ENCODE measurements at places on chromosomes 13 and 19. TPM values are rescaled to one million over a fixed set of nuclear protein-coding genes. Genes with fewer than 3 reads are reported as not detected.

DNA sequence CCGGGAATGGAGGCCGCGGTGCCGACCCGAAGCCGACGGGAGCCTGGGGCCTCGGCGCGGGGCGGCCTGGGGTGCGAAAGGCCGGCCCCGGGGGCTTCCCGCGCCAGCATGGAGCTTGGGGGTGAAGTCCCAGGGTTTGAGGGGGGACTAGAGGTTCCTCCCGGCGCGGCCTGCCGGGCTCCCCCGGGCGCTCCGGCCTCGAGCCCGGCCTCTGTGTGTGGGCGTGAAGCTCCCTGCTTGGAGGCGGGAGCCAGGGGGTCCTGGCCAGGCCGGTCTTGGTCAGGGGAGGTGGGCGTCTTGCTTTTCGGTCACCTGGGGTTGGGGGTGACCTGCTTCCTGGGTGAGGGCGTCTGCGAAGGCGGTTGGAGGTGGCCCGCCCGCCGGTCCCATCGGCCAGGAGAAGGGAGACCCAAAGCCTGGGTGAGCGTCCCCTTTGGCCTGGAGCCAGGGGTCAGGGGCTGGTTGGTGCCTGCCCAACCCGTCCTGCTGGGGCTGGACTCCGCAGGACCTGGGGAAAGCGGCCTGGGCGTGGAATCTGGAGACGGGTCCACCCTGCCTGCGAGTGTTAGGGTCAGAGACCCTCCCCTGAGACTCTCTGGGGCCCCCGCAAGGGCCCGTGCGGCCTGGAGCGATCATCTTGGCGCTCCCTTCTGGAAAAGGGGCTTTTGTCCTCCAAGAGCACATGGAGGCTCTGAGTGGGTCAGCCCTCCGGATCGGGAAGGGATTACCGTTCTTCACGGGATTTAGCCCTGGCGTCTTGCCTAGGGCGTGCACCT is 535 bp downstream of the BSG start:
- DNase-seq = peak; percentile 85
- peak overlapping the region; percentile 85 for H3K4me3 ChIP-seq
- H3K36me3 ChIP-seq = no peaks in the 10 kb centered on the region
- H3K27me3 ChIP-seq = no peaks in the 10 kb centered on the region

- no peaks in the 10 kb centered on the region for H3K4me1 ChIP-seq
- peaks cover 7% of the 10 kb centered on the region for H3K27me3 ChIP-seq
- H3K4me3 ChIP-seq = no peak overlapping the region
- H3K27ac ChIP-seq = no peak overlapping the region
- DNase-seq = no peak
These were observed 39.6 kb downstream of the C1QTNF9 start for GRCh38 chr13:24348797-24349515.

- no peak overlapping the region for H3K27ac ChIP-seq
- H3K4me3 ChIP-seq = no peak overlapping the region
- no peak for DNase-seq
- H3K4me1 ChIP-seq = no peaks in the 10 kb centered on the region
- peaks cover 3% of the 10 kb centered on the region for H3K36me3 ChIP-seq
These were observed 134.6 kb downstream of the DPF1 start for GRCh38 chr19:38089440-38089839.

DNA sequence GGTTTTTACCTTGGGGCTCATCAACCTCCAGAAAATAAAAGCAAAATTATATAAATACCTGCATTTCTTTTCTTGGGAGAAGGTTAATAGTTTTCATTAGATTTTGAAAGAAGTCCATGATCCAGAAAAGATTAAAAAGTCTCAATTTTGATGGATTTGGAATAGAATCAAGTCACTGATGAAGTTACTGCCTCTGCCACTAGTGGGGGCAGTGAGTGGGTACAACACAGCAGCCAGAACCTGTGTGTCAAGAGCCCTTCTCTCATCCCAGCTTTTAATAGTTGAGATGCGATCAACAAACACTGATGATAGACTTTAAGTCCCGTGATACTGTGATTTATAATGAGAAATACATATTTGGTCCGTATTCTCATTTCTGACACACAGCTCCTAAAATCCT is 686.7 kb downstream of the DIAPH3 start:
- H3K4me1 ChIP-seq = peaks cover 10% of the 10 kb centered on the region
- no peaks in the 10 kb centered on the region for H3K27me3 ChIP-seq
- H3K4me3 ChIP-seq = no peak overlapping the region
- H3K36me3 ChIP-seq = no peaks in the 10 kb centered on the region
- no peak overlapping the region for H3K27ac ChIP-seq

- no peak overlapping the region for H3K4me3 ChIP-seq
- no peaks in the 10 kb centered on the region for H3K27me3 ChIP-seq
- H3K4me1 ChIP-seq = no peaks in the 10 kb centered on the region
- DNase-seq = no peak
- H3K27ac ChIP-seq = no peak overlapping the region
These were observed 677.4 kb downstream of the SLITRK1 start for GRCh38 chr13:83204886-83205285.

DNA sequence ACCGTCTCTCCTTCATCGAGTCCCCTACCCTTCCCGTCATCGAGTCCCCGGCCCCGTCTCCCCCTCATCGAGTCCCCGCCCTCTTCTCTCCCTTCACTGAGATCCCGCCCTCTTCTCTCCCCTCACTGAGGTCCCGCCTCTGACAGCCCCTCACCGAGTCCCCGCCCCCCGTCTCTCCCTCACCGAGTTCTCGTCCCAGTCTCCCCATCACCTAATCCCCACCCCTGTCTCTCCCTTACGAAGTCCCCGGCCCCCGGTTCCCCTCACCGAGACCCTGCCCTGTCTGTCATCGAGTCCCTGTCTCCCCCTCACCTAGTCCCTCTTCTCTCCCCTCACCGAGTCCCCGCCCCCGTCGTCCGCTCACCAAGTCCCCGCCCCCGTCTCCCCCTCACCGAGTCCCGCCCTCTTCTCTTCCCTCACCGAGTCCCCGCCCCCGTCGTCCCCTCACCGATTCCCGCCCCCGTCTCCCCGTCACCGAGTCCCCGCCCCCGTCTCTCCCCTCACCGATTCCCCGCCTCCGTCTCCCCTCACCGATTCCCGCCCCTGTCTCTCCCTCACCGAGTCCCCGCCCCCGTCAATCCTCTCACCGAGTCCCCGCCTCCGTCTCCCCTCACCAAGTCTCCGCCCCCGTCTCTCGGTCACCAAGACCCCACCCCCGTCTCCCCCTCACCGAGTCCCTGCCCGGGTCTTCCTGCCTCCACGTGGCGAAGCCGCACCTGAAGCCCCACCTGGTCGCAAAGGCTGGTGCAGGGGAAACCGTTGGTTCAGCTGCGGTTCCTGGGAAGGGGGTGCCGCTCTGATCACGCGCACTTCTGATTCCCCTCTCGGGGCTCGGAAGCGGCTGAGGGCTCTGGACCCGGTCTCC is 23.9 kb upstream of the ZNF846 start:
- peak; percentile 97 for DNase-seq
- peaks cover 11% of the 10 kb centered on the region for H3K4me1 ChIP-seq
- H3K4me3 ChIP-seq = peak overlapping the region; percentile 92
- peak overlapping the region; percentile 98 for H3K27ac ChIP-seq
- no peaks in the 10 kb centered on the region for H3K27me3 ChIP-seq

DNA sequence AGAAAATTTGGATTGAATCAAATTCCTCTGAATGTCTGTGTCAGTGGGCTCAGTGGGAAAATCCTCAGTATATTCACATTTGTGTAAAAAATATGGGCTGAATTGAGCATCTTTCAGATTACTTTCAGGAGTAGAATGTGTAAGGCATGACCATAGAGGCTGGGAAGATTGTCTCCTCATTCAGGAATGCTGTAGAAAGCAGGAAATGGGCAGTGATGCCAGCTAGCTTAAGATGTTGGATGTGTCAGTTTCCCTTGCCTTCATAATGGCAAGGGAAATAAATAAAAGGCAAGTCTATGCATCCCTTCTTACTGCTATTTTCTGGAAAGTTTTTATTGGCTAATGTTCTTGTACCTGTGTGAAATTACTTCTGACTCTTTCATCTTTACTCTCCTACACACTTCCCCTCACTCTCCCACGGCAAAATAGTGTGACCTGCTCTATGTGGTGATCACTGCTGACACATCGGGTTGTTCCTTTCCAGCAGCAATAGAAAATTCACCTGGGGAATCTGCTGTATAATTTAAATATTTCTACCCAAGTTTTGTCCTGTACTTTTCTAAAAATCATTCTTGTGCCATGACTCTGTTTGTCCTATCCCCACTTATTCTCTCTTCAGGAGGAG is 103.2 kb downstream of the LMO7 start:
- DNase-seq = no peak
- H3K4me1 ChIP-seq = peaks cover 39% of the 10 kb centered on the region
- no peaks in the 10 kb centered on the region for H3K27me3 ChIP-seq
- peaks cover 32% of the 10 kb centered on the region for H3K36me3 ChIP-seq
- H3K4me3 ChIP-seq = no peak overlapping the region

- no peaks in the 10 kb centered on the region for H3K36me3 ChIP-seq
- no peaks in the 10 kb centered on the region for H3K4me1 ChIP-seq
- H3K27ac ChIP-seq = no peak overlapping the region
- H3K27me3 ChIP-seq = peaks cover 10% of the 10 kb centered on the region
- no peak for DNase-seq
- H3K4me3 ChIP-seq = no peak overlapping the region
These were observed 18.4 kb upstream of the ITM2B start for GRCh38 chr13:48214519-48215121.

- H3K27me3 ChIP-seq = no peaks in the 10 kb centered on the region
- no peak overlapping the region for H3K4me3 ChIP-seq
- H3K4me1 ChIP-seq = no peaks in the 10 kb centered on the region
- H3K36me3 ChIP-seq = peaks cover 72% of the 10 kb centered on the region
These were observed 19.8 kb downstream of the ZNF583 start for GRCh38 chr19:56423985-56424353.

- peaks cover 10% of the 10 kb centered on the region for H3K27me3 ChIP-seq
These were observed 83.2 kb upstream of the IRS2 start for GRCh38 chr13:109869312-109870237.

The OLFM2 gene
- total RNA-seq = 208 TPM

The PDX1 gene
- total RNA-seq = not detected

The LILRA5 gene
- not detected for total RNA-seq

The LHFPL6 gene
- total RNA-seq = 174 TPM

The HIPK4 gene
- total RNA-seq = 0.29 TPM

The ZNF547 gene
- total RNA-seq = 5.5 TPM
